ENCODE measurements at places on chromosomes 12 and 14.
A peak's percentile ranks its signal among the peaks of the same experiment; 100 is the strongest.

DNA sequence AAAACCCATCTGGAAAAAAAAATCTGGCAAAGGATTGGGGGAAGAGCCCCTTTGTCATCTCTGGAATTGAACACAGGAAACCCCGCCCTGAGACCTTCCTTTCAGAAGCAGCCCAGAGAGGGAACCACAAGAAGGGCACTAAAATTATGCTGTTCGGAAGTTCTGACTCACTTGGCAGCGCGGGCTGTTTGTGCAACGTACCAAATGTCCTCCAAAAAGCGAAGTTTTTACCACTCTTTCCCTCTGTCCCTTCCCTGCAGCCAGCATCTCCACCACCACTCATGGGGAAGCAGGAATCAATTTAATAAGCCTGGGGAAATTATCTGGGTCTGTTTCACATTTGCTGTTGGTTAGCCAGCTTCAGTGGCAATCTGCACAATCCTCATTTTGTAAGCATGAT is 3.2 kb upstream of the SYNE3 start:
- DNase-seq, result peak; percentile 66

DNA sequence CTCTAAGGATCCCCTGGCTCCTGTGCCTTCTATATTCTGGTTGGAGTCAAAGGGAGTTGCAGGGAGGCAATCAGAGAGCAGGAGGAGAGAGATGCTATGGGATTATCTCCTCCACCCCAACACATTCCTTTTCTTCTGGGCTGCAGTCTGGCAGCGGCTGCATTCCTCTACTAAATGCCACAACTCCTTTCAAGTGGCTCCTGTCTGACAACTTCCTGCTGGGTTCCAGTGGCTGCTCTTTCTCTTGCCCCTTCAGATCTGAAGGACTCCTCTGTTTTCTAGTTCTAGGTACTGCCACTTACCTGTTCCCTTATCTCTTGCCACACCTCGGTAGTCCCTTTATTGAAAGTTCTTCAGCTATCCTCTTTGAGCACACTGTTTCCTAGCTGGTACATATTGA is 425.0 kb downstream of the SNAPC1 start:
- DNase-seq, result no peak

GRCh38 chr12:114688256-114688845 is 4.4 kb upstream of the TBX3 start:
- DNase-seq, result no peak

DNA sequence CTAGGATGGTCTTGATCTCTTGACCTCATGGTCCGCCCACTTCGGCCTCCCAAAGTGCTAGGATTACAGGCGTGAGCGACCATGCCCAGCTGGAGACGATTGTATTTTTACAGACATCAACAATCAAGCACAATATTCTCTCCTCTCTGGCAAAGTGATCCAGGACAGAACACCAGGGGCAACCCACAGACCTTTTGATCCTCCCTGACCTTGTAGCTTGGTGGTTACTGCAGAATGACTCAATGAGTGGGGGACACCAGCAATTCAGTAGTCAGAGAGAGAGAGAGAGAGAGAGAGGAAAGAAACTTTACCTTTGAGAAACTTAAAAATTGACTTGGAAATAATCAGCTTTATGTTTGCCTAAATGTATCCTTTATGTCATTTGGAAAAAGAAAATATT is 51.2 kb downstream of the DRAM1 start:
- no peak for DNase-seq

DNA sequence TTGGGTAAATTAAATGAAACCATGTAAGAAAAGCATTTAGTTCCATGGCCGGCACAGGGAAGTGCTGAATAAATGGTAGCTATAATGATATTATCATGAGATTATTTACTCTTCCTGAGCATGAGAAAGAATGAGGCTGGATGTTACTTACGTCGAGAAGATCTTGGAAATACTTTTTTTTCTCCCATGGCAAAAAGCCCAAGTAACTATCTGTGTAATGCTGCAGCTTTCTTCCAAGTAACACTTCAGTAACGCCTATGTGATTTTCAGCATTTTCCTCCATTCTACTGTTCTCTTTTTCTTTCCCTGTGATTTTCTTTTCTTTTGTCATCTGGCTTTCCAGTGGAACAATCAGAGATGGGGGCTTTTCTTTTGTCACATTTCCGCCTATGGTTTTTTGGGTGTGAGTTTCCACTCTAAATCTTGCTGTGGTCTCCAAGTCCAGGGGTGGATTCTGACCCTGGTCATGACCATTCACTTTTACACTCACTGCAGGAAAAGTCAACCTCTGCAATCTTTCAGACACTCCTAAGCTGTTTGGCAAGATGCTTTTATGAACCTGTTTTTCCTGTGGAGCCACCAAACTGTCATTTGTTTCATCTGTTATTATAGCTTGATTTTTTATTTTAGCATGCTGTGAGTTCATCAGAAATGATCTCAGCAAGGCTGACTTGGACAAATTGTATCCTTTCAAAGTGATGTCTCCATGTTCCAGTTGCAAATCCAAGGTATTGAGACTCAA is 25.0 kb upstream of the SYCP3 start:
- no peak for DNase-seq

- no peak for DNase-seq
These were observed 61.4 kb downstream of the POLR3B start for GRCh38 chr12:106418970-106419369.

DNA sequence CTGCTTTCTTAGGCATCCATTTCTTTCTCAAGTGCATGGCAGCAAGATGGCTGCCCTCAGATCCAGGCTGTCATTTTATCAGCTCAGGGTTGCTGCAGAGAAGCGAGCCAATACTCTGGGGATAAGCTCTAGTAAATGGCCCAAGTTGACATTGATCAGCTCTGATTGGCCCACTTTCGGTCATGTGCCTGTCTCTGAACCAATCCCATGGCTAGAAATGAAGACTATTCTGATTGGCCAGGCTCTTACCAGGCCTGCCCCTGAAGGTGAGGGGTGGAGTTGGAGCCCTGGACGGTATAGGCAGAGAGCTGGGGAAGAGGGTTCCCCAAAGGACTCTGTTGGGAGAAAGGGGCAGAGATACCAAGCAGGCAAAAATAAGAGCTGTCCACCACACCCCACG is 41.4 kb downstream of the MYO1H start:
- DNase-seq, result no peak

GRCh38 chr12:108414021-108414420 is 74.9 kb upstream of the CMKLR1 start:
- DNase-seq, result no peak

DNA sequence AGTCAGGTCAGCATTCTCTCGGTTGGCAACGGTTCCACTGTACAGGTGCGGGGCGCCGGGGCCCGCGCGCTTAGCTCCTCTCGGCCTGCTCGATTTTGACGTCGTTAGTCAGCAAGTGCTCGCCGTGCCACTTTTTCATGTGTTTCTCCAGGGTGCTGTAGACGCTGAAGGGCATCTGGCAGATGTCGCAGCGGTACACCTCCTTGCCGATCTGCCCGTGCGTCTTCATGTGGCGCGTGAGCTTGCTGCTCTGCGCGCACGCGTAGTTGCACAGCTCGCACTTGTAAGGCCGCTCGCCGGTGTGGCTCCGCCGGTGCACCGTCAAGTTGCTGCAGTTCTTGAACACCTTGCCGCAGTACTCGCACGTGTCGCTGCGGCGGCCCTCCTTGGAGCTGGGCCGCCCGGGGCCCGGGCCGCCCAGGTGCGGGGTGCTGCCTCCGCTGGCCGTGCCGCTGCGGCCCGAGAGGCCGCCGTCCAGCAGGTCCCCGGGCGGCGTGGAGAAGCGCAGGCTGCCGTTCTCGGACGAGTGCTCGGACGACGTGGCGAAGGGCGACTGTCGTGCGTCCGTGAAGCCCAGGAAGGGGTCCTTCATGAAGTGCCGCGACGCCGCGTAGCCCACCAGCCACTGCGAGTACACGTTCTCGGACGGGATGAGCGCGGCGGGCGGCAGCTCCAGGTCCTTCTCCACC is 97.8 kb downstream of the BCL11B start:
- no peak for DNase-seq

GRCh38 chr12:131928080-131928710 is 881 bp upstream of the PUS1 start:
- no peak for DNase-seq

DNA sequence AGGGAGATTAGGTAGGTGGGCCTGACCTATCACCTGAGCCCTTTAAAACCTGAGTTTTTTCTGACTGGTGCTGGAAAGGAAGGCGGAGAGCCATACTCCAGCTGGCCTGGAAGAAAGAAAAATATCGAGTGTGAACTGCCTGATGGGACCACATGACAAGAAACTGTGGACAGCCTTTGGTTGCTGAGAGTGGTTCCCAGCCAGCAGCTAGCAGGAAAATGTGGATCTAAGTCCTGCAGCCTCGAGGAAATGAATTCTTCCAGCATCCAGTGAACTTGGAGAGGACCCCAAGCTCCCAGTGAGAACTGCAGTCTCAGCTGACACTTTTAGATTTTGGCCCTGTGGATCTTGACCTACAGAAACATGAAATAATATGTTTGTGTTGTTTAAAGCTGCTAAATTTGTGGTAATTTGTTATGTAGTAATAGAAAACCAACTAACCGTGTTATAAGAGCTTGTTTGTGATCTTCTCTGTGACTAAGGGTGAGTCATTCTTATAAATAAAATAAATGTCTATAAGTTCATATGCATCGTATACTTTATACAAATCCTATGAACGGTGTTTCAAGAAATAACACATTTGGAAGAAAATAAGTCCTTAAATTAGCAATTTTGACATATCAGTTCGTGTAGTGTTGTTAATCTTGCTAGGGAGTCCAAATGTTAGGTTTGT is 359.6 kb downstream of the BMP4 start:
- no peak for DNase-seq

DNA sequence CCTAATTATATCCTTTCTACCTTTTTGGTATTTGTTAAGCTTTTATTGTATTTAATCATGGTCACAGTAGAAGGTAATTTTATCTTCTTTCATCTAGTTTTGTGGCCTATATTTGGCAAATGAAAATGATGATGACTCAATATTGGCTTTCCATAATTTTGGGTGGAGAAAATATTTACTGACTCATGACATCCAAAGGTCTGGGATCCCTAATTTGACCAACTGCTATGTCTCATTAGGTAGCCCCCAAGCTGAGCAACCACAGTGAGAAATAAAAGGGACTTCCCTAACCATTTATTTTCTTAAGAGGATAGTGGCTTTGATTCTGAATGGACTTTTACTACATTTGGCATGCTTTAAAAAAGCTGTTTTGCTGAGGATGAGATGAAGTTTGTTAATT is 289.5 kb downstream of the RMST start:
- no peak for DNase-seq

DNA sequence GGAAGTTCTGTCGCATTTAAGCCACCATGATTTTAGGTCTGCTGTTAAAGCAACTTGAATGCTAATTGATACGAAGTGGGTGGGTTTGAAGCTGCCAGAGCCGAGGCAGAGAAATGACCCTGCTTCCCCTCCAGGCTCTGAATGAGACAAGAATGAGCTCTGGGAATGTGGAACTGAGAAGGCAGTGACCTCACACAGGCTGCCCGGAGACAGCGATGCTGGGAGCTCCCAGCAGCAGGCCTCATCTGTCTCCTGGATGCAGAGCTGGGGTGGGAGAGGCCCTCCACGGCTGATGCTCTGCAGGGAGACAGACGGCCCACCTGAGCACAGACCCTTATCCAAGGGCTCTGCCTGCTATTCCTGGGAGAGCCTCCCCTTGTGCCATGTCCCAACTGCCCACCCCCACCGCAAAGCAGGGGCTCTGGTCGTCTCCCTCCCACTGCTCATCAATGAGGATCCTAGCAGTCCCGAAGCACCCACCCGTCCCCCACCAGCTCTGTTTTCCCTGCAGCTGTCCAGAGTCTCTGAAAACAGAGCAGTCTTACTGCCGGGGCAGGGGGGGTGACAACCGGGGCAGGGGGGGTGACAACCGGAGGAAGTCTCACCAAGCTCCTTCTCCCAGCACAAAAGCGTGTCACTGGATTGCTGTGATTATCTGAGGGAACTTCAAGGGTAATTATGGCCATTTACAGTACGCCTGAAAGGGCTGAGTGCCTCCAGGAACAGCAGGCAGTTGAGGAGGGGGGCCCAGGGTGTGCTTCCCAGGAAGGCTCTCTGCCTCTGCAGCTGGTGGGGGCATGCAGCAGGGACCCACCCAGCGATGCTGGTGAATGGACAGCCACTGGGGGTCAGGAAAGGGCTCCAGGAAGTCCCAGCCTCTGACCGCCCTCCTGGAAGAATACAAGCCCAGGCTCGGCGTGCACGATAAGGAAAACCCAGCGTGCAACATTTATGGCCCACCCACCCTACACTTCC is 67.8 kb downstream of the CHGA start:
- DNase-seq, result no peak

DNA sequence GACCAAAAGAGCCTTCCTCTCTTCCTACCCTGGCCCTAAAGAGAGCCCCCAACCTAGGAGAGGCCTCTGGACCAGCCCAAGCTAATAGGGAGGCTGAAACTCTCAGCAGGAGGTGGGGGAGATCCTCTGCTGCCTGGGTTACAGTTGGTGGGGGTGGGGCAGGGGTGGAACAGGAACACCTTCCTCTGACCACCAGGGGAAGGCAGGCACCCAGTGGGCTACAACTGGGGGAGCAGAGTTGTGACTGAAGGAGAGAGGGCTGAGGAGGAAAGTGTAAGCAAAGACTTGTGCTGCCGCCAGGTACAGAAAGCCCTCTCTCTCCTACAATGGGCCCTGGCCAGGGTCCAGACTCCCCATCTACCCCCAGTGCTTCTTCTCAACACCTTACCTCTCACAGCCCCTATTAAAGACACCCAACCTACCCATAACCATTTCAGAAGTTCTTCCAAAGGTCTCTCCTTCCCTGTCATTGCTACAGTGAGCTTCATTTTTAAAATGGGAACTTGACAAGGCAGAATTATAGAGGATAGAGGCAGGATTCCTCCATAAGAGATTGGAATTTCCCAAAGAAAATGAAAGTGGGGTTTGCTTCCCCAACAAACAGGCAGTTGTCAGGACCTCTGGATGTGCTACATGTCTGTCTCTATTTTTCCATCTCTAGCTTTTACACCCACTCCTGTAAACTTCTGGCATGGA is 1.4 kb downstream of the MYO1A start:
- no peak for DNase-seq

- no peak for DNase-seq
These were observed 10.3 kb upstream of the PGAM5 start for GRCh38 chr12:132700212-132700822.

GRCh38 chr14:75449696-75450095 is 21.9 kb downstream of the JDP2 start:
- DNase-seq, result no peak

DNA sequence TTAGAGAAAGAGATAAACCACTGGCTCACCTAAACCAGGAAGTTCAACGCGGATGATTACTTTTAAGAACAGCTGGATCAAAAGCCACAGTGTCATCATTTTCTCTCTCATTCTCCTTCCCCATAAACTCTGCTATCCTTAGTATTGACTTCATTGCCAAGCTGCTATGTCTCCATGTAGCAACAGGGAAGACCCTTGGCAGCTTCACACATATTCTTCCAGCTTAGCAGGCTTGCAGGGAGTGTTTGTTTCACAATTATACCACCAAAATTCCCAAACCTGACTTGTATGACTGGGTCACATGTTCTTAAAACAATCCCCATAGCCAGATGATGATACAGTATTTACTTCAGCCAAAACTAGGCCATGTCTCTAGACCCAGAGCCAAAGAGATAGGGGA is 235.5 kb downstream of the PAWR start:
- DNase-seq, result no peak

All from T-helper 22 cell (primary cell).